ENCODE measurements at places on chromosomes 12 and 14.

DNA sequence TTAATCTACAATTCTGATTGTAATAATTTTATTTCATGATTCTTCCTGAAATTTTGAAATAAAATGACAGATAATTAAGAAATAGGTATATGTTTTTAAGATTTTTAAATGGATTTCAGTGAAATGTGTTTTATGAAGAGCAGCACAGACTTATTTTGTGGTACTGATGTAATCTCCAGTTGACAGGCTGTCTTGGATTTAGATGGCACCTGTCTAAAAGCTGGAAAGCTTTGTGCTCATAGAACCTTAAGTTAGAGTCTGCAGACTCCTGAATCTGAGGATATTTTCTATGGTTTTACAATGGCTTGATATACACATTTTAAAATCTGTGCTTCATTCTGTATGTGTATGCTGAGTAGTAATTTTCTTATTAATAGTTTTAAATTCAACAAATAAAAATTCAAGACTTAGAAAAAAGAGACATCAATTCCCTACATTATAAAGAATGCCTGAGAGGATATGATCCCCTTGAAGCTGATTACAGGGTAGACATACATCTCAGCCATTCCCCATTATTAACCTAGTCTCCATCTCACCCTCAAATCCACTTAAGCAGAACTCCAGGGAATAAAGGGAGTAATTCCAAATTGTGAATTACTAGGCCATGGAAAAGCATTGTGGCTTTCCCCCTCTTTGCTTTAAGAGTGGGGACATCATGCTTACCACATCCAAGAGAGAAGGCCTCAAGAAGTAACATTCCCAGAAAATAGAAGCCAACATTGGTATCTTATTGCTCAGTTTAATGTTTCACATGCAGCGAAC is 33.7 kb upstream of the ACSS3 start:
- DNase-seq: no peak

GRCh38 chr12:93603762-93604161 is 31.3 kb downstream of the SOCS2 start:
- no peak for DNase-seq

GRCh38 chr14:71533390-71533789 is 398.8 kb upstream of the RGS6 start:
- DNase-seq: no peak

DNA sequence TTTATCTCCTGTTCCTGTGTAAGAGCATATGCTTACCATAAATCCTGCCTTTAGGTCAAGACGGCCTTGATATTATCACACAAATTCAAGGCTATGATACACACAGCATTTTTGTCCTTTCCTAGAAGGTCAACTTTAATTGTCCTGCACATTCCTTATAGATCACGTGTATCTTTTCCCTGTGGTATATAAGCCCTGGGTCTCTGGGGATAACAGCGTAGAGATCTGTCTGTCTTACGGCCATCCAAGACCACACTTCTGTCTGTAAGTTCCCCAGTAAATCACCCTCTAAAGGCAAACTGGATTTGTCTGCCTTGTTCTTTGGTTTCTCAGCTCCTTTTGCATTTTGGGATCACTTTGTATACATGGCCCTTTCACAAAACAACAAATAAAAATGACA is 69.5 kb upstream of the TCL1B start:
- no peak for DNase-seq

GRCh38 chr12:68508576-68508975 is 102.1 kb upstream of the RAP1B start:
- no peak for DNase-seq

DNA sequence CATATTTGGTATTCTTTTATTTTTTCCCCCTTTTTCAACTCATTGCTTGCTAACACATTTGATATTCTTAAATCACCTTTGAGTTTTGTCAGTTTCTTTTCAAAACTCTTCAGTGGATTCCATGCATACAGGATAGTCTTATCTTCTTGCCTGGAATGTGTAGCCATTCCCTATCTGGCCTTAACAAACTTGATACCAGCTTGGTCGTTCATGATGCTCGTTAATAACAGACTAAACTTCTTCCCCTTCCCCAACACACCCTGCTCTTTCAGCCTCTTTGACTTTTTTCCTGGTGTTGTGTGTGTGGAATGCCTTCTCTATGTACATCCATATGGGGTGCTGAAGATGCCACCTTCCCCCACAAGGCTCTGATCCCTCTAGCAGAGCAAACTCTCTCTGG is 17.7 kb upstream of the CALM1 start:
- DNase-seq: no peak

GRCh38 chr14:104192883-104193245 is 54.5 kb downstream of the KIF26A start:
- DNase-seq: no peak

GRCh38 chr12:92085736-92086040 is 60.0 kb downstream of the BTG1 start:
- DNase-seq: no peak

GRCh38 chr12:100403446-100403845 is 46.6 kb downstream of the SLC17A8 start:
- DNase-seq: no peak

Data from NCI-H345 (cell line).